ENCODE measurements at places on chromosomes 16 and 17. TPM values are rescaled to one million over a fixed set of nuclear protein-coding genes. Genes with fewer than 3 reads are reported as not detected.

NKD1 gene
- total RNA-seq = not detected

DNAI2 gene
- total RNA-seq = not detected

CBX2 gene
- 0.13 TPM for total RNA-seq

EIF3CL gene
- total RNA-seq = 85.1 TPM

EVPLL gene
- total RNA-seq = not detected

SLC5A11 gene
- not detected for total RNA-seq

TERF2IP gene
- 44.8 TPM for total RNA-seq

AOC2 gene
- 0.13 TPM for total RNA-seq

HS3ST2 gene
- total RNA-seq = not detected

CDH13 gene
- 81.2 TPM for total RNA-seq

GPR179 gene
- not detected for total RNA-seq

KCNG4 gene
- total RNA-seq = not detected

CCL4 gene
- total RNA-seq = not detected

GRIN2A gene
- not detected for total RNA-seq

RNF43 gene
- not detected for total RNA-seq

NATD1 gene
- 5.0 TPM for total RNA-seq

C16orf46 gene
- not detected for total RNA-seq

RNF135 gene
- total RNA-seq = 21.2 TPM

INCA1 gene
- 0.32 TPM for total RNA-seq

All from GM23248 (cell line).